SHP77 treated with DMSO at 0.1 percent for 48 hours (cell line): ENCODE measurements at places on chromosomes 2 and 18.

DNA sequence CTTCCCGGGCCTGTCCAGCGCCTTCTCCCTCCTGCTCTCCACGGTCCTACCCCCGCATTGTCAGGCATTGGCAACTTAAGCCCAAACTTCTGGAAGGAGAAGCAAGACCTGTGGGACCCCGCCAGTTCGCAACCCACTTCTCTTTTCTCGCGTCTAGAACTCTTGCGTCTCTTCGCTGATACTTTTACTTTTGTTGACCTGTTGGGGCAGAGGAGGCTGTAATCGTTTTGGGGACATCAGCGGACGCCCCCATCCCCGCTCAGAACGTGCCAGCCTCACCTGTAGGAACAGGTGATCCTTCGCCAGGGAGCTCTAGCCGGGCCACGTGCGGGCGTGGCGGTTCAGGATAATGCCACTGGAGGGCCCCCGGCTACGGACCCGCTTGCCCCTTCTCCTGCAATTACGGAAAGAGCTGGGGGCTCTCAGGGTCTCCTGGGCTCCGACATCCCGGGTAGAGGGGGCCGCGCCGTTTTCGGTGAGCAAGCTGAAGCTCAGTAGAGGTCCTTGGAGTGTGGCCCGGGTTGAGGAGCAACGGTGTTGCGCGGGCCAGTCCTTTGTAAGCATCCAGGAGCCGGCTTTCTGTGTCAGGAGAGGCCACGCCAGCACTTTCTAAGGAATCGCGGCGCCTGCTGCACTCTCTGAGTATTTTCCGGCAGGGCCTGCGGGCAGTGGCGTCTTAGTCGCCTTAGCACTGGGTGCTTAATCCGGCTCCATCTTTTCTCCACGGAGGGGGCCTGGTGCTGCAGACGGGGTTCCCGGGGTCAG, 1.6 kb downstream of the MTCL1 start:
- DNase-seq, result no peak

DNA sequence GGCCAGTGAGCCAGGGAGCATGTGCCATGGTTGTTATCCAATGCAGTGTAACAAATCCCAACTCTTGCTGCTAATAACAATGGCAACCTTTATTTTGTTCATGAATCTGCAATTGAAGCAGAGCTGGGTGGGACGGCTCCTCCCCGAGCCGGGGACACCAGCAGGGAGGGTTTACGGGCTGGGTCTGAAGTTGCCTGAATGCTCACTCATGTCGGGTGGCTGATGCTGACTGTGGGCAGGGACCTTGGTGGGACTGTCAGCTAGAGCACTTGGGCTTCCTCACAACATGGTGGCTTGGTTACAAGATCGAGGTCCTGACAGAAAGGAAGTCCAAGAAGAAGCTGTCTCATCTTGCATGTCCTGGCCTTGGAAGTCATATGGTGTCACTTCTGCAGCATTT, 264.5 kb downstream of the NDUFA10 start:
- no peak for DNase-seq

GRCh38 chr2:150472511-150472899, 15.0 kb downstream of the RND3 start:
- DNase-seq, result no peak

DNA sequence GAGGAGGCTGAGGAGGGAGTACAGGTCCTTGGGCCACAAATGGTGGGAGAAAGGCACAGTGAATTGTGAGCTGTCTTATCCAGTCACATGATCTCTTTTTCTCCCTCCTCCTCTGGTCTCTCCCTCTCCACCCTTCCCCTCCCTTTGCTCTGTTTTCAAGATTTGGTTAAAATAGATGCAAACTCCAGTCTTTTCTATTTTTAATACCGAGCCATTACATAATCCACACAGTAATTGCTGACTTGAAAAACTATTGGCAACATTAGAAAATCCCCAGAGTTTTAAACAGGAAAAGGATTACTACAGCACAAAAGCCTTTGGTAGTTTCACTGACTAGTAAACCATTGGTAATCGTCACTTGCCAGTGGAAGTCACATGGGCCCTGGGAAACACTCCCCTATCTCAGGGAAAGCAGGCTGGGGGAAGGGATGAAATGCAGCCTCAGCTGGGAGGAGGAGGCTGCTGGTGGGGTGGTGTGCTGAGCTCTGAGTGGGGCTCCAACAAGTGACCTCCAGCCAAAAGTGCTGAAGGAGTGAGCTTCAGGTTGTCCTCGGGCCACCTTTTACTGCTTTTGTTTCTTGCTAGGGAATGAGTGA, 57.4 kb upstream of the PCBP1 start:
- DNase-seq, result no peak

GRCh38 chr2:151713291-151713903, 20.9 kb downstream of the NEB start:
- DNase-seq, result no peak

DNA sequence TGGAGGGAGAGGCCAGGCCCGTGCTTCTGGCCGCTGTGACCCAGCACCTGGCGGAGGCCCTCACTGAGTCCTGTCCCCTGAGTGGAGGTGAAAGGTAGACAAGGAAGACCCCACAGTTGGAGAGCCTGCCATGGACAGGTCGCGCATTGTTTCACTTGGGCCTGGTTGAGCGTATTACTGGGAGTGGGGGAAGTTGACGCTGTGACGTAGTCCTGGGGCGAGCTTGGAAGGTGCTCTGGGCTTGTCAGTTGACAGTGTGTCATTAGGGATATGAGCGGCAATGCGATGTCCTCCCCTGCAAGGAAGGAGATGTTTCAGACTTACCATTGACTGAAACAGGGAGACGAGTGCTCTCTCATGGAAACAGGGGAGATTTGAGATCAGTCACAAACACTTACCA, 127.1 kb downstream of the SH3RF3 start:
- no peak for DNase-seq

DNA sequence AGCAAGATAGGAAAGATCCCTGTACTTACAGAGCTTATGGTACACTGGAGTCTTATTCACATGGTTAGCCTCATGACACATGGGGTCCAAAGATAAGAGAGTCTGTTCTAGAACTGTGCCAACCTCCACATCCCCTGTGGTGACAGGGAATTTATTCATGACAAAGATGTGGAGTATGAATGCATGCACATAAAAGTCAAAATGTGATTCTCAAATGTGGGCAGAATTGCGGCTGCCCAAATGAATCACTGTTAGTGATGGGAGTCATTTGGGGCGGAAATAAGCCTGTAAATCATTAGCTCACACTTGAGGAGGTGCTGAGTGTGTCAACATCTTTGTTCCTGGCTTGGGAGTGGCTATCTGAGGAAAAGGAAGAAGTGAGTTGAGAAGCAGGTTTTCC, 560.6 kb downstream of the SLC4A3 start:
- DNase-seq, result no peak

- DNase-seq, result no peak
These were observed 541.4 kb downstream of the PARD3B start for GRCh38 chr2:205086662-205087061.

GRCh38 chr2:225739328-225739727, 339.8 kb downstream of the NYAP2 start:
- DNase-seq, result no peak

- DNase-seq, result peak; percentile 26
These were observed 37.5 kb downstream of the ACVR1 start for GRCh38 chr2:157838442-157839161.

GRCh38 chr2:58239243-58239925, 1.7 kb downstream of the FANCL start:
- DNase-seq, result no peak

GRCh38 chr18:47036927-47037578, 1.6 kb upstream of the ELOA2 start:
- DNase-seq, result no peak

GRCh38 chr18:33717339-33717738, 139.3 kb downstream of the ASXL3 start:
- no peak for DNase-seq

GRCh38 chr2:168064011-168064998, 183.1 kb downstream of the STK39 start:
- DNase-seq, result no peak
